Stimulated activated CD4-positive, alpha-beta T cell treated with anti-CD3 and anti-CD28 coated beads, TNF-alpha, amount 100 ng/mL, for 4 hours (primary cell): ENCODE measurements at places on chromosomes 4 and X.

DNA sequence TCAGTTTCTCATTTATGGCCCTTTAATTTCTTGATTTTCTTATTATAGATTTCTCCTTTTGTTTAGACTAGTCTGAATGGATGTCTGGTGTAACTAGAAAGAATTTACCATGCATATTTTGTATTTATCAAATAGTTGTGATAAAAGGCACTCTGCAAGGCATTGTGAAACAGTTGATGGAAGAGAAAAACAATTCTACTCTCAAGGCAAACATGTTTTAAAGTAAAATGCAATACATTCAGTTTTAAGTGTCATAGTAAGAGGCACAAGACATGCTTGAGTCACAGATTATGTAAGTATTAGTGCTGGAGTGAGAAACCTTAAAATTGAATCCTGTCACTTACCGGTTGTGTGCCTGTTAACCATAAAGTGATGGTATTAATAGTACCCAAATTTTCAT is 283.3 kb upstream of the DKK2 start:
- DNase-seq, result no peak

GRCh38 chrX:77977095-77977494 is 7.7 kb upstream of the PGAM4 start:
- DNase-seq, result no peak

DNA sequence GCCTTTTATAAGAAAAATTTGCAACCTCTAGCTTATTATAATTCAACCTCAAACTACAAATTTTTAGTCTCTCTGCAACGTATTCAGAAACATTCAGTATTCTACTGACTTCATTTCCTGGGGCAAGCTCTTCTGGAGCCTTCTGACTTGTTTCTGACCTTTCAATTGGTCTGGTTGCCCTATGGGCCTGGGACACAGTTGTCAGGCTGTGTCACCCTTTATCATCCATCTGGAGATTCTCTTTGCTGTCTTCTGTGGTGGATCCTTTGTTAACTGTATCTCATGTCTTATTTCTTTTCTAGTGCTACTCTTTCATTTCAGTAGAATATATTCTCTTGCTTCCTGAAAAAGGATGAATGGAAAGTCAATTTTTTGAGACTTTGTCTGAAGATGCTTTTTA is 55.1 kb upstream of the PGRMC2 start:
- DNase-seq, result no peak

- no peak for DNase-seq
These were observed 1.1 kb downstream of the HSPA4L start for GRCh38 chr4:127783026-127783769.

- no peak for DNase-seq
These were observed 314.1 kb upstream of the PPARGC1A start for GRCh38 chr4:24203926-24204325.

GRCh38 chr4:13731019-13731418 is 103.5 kb upstream of the BOD1L1 start:
- DNase-seq, result no peak

GRCh38 chr4:39046249-39046648 is 14.0 kb upstream of the TMEM156 start:
- DNase-seq, result no peak

GRCh38 chr4:93791570-93792195 is 36.9 kb upstream of the ATOH1 start:
- no peak for DNase-seq
